ENCODE measurements at places on chromosomes 5 and 9.
A peak's percentile ranks its signal among the peaks of the same experiment; 100 is the strongest.

DNA sequence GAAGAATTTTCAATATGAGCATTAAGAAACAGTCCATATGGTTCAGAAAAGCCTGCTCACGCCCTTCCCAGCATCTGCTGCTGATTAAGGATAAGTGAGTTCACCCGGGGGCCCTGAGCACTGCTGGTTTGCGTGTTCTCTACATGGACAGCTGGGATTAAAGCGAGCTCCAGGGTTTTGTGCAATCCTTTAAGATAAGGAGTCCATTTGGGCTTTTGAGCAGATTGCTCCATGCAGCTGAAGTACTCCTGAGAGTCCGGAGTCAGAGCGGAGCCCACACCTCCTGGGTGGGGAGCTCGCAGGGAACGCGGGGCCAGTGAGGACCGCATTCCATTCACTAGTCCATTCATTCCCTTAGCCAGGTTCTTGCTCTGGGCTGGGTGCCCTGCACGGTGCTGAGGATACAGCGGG, 149.3 kb upstream of the COL5A1 start:
- DNase-seq, result peak; percentile 12

GRCh38 chr5:1162751-1163150, 38.6 kb upstream of the SLC6A19 start:
- DNase-seq, result no peak

DNA sequence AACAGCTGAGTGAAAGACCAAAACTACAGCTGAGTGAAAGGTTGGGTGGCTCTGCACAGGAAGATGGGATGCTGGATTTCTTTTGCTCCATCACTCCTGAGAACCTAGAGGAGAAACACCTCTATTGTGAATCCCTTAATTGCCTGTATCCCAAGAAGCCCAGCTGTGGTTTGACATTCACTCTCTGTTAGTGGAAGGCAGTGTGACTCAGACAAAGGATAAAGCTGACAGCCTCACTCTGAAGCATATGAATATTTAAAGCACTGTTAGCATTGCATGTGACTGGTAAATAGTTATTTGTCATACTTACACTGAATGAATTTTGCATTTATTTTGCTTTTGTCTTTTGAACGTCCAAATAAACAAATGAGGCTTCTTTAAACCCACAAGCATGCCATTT, 367.1 kb upstream of the RIOK2 start:
- peak; percentile 33 for DNase-seq

- DNase-seq, result no peak
Observed at GRCh38 chr9:16370647-16371046, 499.8 kb downstream of the BNC2 start.

DNA sequence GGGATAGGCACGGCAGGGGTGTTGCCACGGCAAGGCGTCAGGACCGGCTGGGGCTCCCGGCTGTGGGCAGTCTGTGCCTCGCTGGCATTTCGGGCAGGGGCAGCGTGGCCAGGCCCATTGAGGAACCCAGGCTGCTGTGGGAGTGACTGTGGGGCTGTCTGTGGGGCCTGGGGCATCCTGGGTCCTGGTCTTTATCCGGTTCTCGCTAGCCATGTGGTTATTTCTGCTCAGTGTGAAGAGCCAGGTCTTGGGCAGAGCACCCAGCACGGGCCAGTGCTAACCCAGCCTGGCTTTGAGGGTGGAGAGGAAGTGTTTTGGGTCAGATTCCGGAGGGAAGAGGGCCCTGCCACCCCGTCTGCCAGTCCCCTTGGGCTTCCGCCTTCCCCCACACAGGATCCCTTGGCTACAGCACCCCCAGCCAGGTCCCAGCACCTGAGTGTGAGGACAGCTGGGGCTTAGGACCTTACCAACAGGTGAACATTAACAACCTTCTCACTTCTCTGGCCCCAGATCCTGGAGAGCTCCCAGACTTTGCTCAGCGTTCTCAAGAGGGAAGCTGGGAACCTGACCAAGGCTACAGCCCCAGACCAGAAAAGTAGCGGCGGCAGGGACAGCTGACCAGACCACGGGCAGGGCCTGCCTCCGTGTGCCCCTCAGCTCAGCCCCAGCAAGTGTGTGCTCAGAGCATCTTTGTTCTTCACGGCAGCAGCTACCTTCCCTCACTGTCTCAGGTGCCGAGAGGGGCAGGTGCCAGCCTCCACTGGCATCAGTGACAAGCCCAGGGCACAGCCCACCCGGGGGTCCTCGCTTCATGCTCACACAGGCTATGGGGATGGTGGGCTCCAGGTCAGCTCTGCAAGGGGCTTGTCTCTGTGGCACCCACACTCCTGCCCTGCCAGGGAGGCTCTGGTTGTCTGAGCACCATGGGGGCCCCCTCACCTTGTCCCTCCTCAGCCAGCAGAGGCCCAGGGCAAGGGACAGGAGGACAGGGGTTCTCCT, 1.1 kb downstream of the SSNA1 start:
- DNase-seq, result no peak

GRCh38 chr9:110025551-110026170, 182.3 kb downstream of the C9orf152 start:
- DNase-seq, result no peak
